ENCODE measurements at places on chromosomes 7 and 10.

DNA sequence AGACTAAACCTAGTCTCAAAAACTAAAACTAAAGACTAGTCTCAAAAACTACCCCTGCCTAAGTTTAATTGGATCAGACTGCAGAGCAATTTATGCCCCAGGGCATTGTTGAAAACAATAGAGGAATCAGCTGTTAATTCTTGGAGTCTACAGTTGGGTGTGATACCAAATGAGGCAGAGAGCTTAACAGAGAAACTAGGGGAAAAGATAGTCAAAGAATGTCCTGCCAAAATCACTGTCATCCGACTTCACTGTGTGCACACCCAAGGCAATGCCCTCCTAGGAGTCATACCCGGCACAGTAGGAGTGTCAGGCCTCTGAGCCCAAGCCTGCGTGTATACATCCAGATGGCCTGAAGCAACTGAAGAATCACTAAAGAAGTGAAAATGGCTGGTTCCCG is 90.5 kb upstream of the TOMM7 start:
- no peak for DNase-seq

GRCh38 chr7:158468181-158468580 is 119.4 kb downstream of the PTPRN2 start:
- no peak for DNase-seq

DNA sequence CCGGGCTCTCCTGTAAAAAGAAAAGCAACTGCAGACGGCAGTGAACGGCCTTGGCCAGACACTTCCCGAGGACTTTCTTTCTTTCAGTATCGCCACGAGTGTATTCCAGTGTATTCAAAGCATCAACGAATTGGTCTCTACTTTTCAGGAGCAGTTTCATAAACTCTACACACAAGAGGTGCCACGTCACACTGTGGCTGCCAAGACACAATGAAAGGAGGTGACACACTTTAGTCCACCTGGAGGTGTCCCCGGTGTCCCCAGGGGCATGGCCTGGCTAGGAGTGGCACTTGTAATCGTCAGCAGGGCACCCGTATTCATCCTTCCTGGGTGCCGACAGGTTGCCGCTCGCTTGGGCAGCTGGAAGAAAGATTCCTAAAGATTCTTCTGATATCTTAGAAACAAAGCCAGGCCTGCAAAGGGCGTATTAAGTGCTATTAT is 5.0 kb downstream of the TNS3 start:
- DNase-seq: no peak

DNA sequence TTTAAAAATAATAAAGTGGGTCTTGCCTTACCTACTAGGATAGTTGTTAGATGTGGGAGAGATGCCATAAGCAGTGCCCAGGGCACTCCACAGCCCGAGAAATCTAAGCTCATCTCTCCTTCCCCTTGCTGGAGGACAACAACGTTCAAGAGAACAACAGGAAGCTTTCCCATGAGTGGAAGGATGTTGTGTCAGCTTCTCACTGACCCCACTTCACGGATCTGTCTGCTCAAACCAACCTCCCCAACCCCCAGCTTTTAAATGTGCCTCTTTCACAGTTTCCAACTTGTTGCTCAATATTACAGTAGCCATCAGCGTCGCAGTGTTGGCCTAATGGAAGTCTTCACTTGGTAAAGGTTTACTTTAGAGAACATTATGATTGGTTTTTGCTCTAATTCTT is 72.1 kb downstream of the PTPRE start:
- no peak for DNase-seq

- no peak for DNase-seq
Measured at GRCh38 chr7:114409750-114410149, 4.9 kb upstream of the FOXP2 start.

DNA sequence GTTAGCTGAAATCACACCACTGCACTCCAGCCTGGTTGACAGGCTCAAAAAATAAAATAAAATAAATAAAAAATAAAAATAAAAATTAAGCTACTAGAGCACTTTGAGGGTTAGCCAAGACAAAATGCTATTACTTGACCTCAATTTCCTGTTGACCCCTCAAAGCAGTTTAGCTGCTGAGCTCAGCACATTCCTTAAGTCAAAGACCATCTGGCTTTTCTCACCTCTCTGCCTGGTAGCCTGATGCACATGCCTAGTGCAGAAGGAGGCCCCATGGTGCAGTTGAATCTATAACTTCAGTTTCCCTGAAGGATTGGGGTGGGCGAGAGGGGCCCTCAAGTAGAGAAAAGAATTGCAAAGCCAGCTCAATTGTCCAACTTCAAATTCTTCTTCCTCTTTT is 211.1 kb upstream of the GALNT17 start:
- DNase-seq: no peak

- no peak for DNase-seq
Measured at GRCh38 chr7:30983914-30984247, 20.1 kb downstream of the GHRHR start.
